ENCODE measurements at places on chromosomes 2 and 18.

- DNase-seq: no peak
Measured at GRCh38 chr18:9081940-9082339, 20.6 kb upstream of the NDUFV2 start.

GRCh38 chr18:79943608-79944125 lies 7.8 kb downstream of the SLC66A2 start:
- DNase-seq: no peak

GRCh38 chr2:71060871-71061270 lies 7.6 kb upstream of the NAGK start:
- DNase-seq: no peak

- no peak for DNase-seq
Measured at GRCh38 chr18:70037431-70038061, 89.9 kb upstream of the CD226 start.

DNA sequence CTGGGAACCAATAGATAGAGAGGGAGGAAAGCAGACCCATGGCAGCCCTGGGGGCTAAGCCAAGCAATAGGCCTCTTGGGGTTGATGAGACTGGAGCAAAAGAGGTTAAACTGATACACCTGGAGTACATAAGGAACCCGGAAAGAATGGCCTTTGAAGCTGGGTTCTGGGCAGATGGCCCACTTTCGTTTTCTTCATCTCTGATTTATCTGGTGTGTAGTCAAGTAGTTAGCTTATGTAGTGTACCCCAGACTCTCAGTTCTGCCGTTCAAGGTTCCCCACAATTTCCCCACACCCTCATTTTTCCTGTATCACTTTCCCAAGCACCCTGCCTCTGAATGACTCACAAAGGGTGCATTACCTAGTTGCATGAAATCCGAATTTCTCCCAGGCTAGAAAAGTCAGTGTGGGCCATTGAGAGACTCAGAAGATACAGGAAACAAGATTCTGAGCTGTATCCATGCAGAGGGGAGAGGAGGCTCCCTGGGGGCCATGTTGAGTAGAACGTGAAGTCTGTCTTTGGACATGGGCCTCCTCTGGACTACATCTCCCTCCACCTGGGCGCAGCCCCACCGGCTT lies 235.0 kb downstream of the LOXHD1 start:
- no peak for DNase-seq

DNA sequence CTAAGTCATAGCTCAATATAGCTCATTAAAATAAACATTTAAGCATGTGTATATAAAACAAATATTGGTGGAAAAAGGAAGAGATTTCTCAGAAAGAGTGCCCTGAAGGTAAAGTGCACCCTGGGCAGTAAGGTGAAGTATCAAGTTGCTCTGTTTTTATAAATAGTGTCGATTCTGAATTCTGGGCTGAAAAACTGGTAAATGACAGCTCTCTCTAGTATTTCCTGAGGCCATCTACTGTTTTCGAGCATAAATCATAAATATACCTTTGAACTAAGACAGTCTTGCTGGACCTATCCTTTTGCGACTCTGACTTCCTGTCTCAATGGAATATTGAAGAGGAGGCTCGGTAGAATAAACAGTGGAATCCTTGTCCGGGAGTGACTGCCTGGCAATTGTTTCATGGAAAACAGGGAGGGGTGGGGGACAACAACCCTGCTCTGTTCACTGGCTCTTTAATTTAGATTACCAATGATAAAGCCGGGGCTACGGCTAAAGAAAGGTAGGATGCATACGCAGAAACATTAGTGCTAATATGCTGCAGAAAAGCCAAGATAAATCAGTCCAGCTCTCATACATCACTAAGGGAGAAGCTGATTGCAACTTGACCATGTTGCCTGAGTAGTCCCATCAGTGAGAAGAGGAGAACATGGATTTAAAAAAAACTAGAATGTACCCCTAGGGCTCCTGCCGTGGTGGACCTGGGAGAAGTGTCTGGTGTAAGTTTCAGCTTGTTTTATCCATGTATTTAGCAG lies 124.1 kb downstream of the RAPGEF4 start:
- DNase-seq: no peak

DNA sequence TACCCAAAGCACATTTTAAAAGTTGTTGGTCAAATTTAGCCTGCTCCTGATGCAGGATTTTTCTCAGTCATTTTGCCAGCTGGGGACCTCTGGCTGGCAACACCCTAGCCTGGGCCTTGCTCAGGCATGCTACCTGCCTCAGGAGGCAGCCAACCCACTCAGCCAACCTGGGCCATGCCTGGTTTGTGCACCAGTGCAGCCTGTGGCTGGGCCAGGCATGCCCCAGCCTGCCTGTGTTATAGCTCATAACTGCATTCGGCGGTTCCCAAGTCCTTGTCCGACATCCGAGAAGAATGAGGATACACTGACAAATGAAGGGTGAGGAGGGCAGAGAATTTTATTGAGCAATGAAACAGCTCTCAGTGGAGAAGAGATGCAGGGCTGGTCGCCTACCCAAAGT lies 608.0 kb downstream of the SUCLG1 start:
- no peak for DNase-seq

GRCh38 chr2:44836916-44837315 lies 104.6 kb upstream of the SIX3 start:
- DNase-seq: no peak

DNA sequence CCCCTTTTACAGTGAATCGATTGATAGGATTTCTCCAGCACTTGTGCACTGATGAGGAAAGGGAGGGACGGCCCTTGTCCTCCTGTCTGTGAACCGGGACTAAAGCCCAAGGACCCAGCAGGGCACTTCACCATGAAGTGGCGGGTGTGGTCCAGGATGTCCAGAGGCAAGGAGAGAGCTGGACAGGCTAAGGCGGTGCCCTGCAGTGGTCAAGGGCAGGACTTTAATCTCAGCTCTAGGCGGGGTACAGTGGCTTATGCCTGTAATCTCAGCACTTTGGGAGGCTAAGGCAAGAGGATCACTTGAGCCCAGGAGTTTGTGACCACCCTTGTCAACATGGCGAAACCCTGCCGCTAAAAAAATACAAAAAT lies 28.2 kb upstream of the SEMA4C start:
- DNase-seq: no peak

DNA sequence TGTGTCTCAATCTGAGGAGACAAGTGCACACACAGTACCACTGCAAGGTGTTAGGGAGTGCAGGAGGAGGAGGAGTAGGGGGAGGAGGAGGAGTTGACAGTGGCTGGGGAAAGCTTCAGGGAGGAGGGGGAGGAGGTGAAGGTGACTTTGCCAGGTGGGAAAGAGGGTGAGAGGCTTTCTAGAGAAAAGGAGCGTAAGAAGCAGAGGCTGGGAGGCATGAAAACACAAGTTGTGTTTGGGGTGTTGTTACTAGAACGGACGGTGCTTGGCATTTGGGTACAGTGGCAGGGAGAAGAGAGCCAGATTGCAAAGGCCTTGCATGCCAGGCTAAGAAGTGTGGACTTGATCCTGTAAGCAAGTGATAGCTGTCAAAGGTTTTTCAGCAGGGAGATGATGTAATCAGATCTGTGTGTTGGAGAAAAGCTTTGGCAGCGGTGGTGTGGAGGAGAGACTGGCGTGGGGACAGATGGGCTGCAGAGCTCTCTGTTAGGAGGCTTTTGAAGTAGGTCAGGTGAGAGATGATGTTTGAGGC lies 16.2 kb downstream of the TANC1 start:
- DNase-seq: no peak

- DNase-seq: no peak
Measured at GRCh38 chr2:30150786-30151185, 4.0 kb downstream of the YPEL5 start.

DNA sequence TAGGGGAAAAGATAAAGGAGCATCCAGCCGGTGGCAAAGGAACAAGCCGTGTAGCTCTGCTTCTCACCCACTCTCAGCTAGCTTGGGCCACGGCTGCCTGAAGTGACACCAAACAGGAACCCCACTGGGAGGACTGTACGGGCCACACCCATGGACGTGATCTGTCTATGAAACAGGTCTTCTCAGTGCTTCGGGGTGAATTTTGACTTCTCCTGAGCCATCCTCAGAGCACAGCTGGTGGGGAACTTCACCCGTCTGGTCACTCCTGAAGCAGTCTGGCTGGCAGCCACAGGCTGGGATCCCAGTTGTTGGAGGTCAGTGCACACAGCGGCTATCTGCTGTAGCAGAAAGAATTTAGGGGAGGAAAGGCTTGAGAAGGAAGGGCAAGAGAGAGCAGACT lies 223.8 kb downstream of the FAM210A start:
- no peak for DNase-seq

DNA sequence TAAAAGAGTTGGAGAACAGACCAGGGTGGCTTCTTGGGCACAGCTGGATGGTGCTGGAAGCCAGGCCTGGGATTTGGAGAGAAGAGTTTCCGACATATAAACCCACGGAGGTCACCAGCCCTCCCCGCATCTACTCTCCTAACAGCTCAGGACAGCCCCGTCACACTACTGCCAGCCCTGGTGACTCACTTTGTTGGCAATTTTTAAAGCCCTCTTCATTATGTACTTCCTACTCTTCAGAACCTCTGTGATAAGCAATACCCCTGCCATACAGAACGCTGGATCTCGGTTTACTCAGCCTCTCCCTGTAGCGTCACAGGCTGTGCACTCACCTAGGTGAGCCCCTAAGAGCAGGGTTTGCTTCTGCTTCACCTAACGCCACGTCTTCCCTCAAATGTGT lies 48.1 kb downstream of the ID2 start:
- no peak for DNase-seq

DNA sequence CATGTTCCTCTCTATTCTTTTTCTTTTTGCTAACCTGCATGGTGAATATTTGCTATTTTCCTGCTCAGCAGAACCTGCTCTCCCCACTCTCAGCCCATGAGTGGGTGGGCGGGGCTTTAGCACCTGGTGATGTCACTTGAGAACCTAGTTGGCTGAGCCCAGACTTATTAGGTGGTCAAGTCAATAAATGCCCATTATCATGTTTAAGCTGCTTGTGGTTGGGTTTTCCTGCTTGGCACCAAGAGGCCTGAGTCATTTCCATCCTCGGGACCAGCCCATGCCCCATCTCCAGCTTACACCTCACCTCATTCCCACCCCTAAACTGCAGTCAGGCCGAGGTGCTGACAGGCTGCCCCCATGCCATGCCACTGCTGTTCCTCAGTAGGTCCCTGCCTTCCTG lies 226.6 kb downstream of the ANKRD30B start:
- no peak for DNase-seq

- no peak for DNase-seq
Measured at GRCh38 chr2:10414591-10414990, 33.5 kb downstream of the ODC1 start.

- DNase-seq: no peak
Measured at GRCh38 chr2:111664275-111664850, 219.6 kb downstream of the ANAPC1 start.

GRCh38 chr2:129695496-129695895 lies 284.0 kb upstream of the RAB6C start:
- DNase-seq: no peak

DNA sequence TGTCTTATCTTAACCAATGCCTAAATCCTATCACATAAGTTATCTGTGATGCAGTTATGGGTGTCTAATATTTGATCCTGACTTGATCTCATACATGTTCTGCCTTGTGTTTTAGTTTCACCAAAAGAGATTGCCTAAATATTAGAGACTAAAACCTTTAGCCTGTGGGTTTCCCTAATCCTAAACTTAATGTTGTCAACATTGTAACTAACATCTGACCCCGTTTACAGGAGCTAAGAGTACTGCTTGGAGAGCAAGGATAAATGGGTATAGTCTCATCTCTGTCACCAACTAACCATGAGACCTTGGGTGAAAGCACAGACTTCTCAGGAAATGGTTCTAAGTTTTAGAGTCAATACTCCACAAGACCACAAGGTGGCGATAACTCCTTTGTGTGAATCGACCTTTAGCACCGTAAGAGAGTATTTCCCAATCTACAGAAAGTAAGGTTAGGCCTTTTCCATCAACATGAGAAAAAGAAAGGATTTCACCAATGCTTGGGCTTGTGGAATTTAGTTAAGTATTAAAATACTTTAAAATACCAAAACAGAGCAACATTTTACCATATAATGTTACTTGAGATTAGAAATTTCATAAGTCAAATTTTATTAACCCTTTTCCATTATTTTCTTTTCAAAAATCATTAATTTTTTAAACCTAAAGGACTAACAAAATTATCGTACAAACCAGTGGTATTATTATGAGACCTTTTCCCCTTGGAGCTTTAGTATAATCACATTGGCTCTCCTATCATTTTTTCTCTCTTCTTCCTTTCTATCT lies 60.5 kb downstream of the G6PC2 start:
- DNase-seq: peak; percentile 29

DNA sequence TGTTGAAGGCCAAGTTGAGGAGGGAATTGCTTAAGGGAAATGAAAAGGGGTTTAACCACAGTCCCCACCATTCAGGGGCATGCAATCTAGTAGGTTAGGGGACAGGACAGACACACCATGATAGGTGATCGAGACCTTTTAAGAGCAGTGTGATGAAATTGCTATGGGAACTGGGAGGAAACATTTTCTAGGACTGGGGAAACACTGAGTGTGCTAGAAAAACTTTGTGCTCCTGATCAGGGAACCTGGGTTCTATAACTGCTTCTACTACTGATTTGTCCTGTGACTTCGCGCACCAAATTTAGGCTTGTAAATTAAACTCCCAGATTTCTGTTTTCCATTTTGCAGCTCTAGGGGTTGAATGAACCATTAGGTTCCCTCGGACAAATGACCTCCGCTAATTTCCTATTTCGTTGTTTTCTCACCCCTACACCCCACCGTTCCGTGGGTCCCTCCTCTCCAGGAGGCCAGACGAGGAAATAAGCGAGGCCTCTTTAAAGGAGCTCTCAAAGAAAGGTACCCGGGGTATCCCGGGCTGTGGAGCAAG lies 371 bp upstream of the LCLAT1 start:
- no peak for DNase-seq

GRCh38 chr2:7588295-7588694 lies 671.1 kb downstream of the RNF144A start:
- DNase-seq: no peak

All from GM19239 (cell line).